EL (cell line): ENCODE measurements at places on chromosomes 7 and 10.
A peak's percentile ranks its signal among the peaks of the same experiment; 100 is the strongest.

GRCh38 chr10:124943301-124944092, 1.6 kb downstream of the ZRANB1 start:
- DNase-seq, result peak; percentile 77

DNA sequence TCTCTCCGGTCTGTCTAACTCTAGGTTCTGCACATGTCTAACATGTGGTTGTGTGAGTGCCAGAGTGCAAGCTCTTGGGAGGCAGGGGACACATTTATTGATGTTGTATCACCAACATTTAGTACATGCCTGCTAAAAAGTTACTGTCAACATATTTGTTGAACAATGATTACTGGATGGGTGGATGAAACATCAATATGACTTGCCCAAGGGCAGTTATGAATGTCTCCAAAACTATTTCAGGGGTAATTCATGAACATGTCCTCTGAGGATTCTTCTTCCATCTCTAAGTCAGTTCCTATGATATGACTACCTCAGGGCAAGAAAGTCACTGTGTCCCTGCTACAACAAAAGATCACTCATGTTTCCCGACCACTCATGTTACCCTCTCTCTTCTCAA, 91.3 kb upstream of the STEAP1B start:
- DNase-seq, result peak; percentile 61

DNA sequence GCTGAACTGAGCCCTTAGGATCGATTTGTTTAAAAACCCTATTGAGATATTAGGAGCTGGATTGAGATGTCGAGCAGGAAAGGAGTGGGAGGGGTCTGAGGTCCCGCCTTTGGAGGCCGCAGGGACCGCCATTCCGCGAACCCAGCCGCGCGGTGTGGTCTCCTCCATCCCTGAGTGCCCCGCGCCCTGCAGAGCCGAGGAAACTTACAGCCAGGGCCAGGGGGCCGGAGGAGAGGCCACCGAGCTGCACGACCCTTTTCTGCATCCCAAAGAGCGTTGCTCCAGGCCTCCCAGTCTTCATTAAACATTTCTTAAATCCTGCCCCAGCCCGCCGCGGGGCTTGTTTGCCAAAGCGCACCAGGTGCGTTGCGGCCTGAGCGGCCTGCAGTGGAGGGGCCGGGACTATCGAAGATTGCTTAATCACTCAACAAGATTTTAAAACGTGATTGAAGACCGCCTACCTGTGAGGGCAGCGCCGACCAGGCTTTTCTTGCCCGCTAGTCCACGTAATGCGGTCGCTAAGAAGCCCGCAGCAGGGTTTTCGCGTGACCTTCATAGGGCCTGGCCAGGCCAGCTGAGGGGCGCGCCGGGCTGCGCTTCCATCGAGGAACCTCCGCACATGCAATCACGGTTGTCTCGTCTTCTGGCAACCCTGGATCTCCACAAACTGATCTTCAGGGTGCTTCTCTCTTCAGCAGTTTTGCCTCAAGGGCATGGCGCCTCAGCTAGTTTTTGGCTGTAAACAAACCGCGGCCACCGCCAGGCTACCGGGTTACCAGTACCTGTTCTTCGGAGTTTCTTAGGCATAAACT, 2.0 kb upstream of the CTBP2 start:
- DNase-seq, result no peak

- no peak for DNase-seq
Measured at GRCh38 chr10:131312478-131312836, 936 bp upstream of the TCERG1L start.

GRCh38 chr7:40531956-40532355, 397.2 kb downstream of the SUGCT start:
- DNase-seq, result no peak

- peak; percentile 87 for DNase-seq
Measured at GRCh38 chr10:110226543-110226925, 19.1 kb downstream of the MXI1 start.

- no peak for DNase-seq
Measured at GRCh38 chr10:28215930-28216329, 86.9 kb downstream of the MPP7 start.

GRCh38 chr7:143381427-143382125, 431 bp downstream of the ZYX start:
- peak; percentile 74 for DNase-seq

DNA sequence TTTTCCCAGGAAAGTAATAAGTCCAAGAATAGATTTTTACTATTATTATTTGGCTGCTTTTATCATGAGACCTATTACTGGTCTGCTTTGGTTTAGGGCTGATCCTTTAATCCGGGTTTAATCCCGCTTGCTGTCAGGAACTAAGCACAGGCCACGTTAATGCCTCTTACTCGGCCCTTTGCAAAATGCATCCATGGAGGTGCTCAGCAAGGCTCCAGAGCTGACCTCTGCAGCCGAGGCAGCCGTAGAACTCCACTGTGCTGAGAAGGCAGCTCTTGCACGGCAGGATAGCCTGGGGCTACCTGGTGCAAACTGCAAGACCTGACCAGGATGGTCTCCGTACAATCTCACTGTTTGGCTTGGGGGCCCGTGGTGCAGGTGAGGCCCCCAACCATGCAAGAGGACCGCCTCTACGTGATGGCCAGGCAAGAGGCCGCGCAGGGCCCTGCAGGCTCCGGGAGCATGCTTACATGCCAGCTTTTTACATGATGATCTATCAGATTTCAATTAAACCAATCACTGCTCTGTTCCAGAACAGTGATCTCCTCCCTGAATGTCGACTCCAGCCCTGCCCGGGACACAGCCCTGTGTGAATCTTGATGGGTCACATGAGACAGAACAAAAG, 10.4 kb upstream of the CALML3 start:
- no peak for DNase-seq

- DNase-seq, result peak; percentile 47
Measured at GRCh38 chr7:47666164-47666862, 84.4 kb upstream of the TNS3 start.

DNA sequence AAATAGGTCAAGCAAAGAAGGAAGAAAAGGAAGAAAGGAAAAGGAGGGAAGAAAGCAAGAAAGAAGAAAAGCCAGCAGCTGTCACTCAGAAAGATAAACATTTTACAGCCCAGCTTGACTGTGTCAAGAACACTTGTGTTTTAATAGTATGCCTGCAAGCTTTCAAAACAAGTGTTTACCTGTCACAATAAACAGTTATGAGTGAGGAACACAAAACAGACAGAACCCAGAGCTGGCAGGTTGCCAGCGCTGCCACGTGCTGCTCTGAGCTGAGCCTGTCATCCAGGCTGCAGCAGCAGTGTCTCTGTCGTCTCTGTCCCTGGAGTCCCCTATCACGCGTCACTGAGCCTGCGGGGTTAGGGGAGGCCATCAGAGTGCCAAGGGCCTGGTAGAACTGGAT, 827.6 kb upstream of the AUTS2 start:
- DNase-seq, result no peak

- DNase-seq, result peak; percentile 27
Measured at GRCh38 chr10:104424719-104425118, 71.1 kb downstream of the CFAP58 start.

GRCh38 chr7:142803901-142804300, 33.1 kb downstream of the PRSS2 start:
- DNase-seq, result no peak

GRCh38 chr10:24382979-24383663, 174.2 kb downstream of the KIAA1217 start:
- no peak for DNase-seq

- no peak for DNase-seq
Measured at GRCh38 chr7:45691155-45691656, 117.0 kb downstream of the ADCY1 start.

DNA sequence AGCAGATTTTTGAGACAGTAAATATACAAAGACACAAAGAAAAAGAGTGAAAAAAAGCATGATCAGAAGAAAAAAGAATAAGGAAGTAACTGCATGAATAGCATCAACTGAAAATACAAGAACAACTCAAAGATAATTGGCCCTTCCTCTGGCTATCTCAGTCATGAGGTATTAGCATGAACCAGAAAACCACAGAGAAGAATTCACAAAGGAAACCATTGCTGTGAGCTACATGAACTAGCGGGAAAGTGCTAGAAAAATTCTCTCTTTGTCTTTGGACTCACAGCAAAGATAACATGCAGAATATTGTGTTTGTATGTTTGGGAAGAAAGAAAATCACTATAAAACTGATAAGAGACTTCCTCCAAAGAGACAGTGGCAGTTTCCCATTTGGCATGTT, 82.9 kb downstream of the SORCS1 start:
- DNase-seq, result no peak

DNA sequence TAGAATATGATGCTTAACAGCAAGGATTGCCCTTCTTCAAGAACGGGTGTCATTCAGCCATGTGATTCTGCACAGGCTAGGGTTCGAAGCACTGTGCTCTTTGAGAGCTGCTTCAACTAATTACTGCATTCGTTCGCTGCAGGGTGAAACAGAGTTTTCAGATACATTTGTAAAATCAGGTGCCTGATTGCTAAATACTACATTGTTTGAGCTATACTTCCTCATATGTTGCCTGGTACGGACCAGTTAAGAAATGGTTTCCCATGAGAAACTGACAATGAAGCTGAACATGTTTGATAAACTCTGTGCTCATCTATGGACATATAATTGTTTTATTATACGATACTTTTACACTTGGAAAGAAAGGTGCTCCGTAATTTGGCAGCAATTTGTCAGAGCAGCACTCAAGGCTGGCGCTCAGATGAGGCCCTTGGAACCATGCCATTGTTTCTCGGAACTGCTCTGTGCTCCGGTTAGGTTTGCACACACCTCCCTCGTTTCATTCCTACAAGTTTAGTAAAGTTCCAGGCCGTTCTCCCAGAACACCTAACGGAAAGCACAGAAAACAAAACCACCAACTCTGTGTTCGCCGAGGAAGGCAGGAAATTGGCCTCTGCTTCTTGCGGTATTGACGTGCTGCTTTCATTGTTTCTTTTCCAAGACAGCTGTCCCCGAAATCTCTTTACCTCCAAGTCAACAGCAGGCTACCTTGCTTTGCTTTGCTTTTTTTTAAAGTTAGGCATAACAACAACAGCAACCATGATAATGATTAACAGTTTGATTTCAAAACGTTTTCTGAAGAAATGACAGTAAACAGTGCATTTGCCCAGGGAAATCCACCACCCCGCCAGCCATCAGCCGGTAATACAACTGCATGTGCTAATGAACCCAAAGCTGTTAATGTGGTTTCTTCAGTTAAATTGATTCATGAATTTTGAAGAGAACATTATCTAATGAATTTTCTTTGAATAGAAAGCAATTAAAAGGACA, 206.9 kb downstream of the EBF3 start:
- no peak for DNase-seq

- DNase-seq, result no peak
Measured at GRCh38 chr10:52453501-52453900, 139.4 kb downstream of the DKK1 start.

GRCh38 chr7:46839651-46840050, 742.3 kb downstream of the TNS3 start:
- DNase-seq, result peak; percentile 71

- peak; percentile 89 for DNase-seq
Measured at GRCh38 chr10:82982110-82982608, 1107.2 kb downstream of the NRG3 start.

GRCh38 chr10:75860009-75860408, 428.6 kb downstream of the LRMDA start:
- DNase-seq, result no peak

DNA sequence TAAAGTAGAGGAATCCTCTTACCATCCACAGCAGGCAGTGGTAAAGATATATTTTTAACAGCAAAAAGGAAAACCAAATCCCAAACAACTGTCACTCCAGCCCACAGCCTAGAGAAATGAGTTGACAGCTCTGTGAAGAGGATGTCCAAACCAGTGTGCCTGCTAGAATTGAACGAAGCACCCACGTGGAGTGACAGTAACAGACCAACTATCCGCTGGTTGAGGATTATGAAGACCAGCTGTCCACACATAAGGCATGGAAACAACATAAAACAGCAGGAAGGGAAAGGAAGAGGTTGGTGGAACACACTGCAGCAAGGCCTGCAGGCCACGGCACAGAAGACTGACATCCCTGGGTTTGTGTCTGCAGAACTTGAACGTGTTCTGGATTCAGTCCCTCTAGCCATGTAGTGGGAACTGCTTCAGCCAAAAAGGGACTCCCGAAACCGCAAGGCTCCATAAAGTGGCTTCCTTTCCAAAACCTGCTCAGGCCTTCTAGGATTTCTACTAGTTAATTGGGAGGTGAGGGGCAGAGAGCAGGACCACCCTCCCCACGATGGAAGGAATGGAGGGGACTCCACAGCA, 324.4 kb downstream of the BICC1 start:
- DNase-seq, result no peak

DNA sequence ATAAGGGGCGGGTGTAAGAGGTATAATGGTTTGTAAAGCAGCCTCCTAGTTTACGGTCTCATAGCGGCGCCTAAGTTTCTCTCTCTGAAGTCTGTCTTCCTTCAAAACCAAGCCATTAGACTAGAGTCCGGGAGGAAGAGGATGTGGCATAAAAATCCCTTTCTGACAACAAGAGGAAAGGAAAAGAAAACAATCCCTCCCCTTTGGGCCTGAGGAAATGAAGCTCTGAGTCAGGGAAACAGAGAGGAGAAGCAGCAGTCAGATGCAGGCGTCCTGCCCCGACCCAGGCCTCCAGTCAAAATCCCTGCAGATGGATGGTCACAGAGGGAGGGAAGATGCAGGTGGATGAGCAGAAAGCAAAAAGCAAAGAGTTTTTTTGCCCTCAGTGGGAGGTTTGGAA, 23.7 kb downstream of the PARP12 start:
- DNase-seq, result peak; percentile 30

DNA sequence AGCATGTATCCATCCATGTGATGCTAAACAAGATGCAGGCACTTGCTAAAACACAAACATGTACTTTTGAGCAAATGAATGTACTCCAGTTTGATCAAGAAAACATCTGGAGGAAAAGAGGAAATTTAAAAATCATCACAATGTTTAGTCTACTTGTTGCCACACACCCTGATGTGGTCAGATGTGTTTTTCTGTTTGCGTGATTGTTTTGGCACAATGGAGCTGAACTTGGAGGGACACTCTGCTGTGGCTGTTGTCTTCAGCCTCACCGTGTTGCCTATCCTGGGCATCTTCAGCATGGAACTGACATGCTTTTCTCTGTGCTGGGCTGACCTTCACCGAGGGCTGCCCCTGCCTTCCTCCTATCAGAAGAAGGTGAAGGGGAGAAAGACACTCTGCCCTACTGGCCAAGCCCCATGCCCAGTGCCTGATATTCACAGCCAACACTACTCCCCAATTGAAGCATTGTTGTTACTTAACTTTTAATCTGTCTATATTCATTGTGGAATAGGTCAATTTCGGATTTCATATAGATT, 268.3 kb upstream of the IGFBP3 start:
- DNase-seq, result no peak
